ENCODE measurements at places on chromosomes 5 and 9.

DNA sequence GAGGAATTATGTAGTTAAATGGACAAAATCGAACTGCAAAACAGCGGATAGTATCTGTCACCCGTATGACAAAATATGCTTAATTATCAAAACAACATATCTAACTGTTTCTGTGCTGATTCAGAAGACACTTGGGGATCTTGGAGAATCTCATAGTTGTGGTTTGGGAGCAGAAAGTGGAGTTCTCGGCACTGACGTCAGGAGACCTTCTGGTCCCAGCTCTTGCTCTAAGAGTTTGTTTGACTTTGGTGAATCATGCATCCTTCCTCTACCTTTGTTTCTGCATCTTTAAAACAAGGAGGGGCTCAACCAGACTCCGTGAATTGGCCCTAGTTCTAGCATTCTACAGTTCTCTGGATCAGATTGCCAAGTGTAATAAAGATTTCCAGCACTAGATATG lies 37.0 kb upstream of the TAF1L start:
- DNase-seq, result no peak

DNA sequence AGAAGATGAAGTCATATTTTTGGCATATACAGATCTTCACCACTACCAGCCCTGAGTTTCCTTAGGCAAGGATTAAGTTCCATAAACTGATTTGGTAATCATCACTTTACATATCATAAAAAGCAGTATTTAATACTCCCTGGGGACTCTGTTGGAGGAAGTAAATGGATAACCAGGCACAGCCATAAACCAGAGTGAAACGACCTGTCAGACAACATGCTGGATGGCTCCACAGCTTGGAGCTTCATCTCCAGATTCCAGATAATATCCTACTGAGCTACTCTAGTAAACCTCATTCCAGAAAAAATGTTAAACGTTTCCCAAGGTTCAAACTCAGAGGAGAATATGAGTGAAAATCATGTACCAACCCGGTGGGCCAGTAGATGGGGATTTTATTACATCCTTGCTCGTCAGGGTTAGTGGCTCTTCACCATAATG lies 109.2 kb downstream of the BASP1 start:
- no peak for DNase-seq

- no peak for DNase-seq
Observed at GRCh38 chr5:119386596-119387344, 31.0 kb downstream of the TNFAIP8 start.

DNA sequence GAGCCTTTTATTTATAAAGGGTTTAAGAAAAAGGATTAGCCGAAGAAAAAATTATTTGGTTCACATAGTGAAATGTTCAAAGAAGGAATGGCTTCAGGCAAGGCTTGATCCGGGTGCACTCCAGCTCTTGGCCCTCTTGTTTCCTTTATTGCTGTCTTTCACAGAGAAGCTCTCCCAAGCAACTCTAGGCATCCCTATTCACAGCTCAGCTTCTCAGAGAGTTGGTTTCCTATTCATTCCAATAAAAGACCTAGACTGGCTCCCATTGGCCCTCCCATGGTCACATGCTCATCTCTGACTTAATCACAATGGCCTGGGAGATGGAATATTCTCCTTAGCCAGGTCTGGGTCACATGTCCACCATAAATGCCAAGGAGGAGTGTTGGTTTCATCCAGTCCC lies 9.4 kb upstream of the FGFR4 start:
- DNase-seq, result no peak

- DNase-seq, result no peak
Observed at GRCh38 chr9:123637606-123637944, 281.6 kb downstream of the CRB2 start.
